Epithelial cell of proximal tubule (primary cell): ENCODE measurements at places on chromosomes 12 and 14. TPM values are rescaled to one million over a fixed set of nuclear protein-coding genes. Genes with fewer than 3 reads are reported as not detected.

GRCh38 chr12:32302218-32303173 lies 96.9 kb upstream of the FGD4 start:
- no peak for DNase-seq

The SIX1 gene
- total RNA-seq, result 4.6 and 6.5 TPM in 2 replicates

The KCNA5 gene
- not detected in 2 replicates for total RNA-seq

GRCh38 chr12:26378711-26379110 lies 183.3 kb downstream of the SSPN start:
- no peak for DNase-seq

DNA sequence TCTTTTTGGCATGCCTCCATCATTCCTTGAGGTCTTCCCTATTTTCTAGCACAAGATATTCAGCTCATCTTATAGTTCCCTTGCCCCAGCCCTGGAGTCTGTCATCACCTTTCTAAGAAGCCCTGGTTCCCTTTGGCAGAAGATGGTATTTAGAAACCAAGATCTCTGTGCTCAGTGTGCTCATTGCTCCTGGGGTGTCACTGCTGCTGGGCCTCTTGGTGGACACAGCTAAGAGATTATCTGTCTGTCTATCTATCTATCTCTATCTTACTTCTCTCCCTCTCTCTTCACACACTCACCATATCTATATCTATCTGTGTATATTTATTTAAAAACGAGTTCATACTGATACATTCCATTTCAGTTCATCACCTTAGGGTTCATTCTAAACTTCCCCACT lies 67.2 kb downstream of the DAO start:
- DNase-seq, result no peak

GRCh38 chr12:51067771-51068170 lies 15.6 kb downstream of the CSRNP2 start:
- no peak for DNase-seq

DNA sequence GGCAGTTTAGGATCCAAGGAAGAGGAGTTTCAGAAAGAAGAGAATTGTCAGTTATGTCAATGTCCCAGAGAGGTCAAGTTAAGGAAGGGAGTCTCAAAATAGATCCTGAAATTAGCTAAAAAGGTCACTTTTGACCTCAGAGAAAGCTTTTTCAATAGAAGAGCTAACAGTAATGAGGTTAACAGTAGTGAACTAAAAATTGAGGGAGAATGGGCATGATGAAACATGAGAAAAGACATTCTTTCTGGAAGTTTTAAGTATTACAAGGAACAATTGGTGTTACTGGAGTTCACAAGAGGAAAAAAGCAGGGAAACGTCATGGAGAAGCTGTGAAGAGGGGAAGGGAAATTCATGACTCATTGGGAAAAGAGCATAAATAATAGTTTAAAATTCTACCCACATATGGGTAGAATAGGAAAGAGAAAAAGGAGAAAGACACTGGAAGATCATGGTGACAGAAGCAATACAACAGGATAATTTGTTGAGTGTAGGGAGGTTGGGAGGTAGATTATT lies 381.2 kb upstream of the FAR2 start:
- no peak for DNase-seq

The GSG1 gene
- total RNA-seq, result 0.75 and 1.2 TPM in 2 replicates

GRCh38 chr12:12266389-12266872 lies 413 bp downstream of the LRP6 start:
- no peak for DNase-seq

DNA sequence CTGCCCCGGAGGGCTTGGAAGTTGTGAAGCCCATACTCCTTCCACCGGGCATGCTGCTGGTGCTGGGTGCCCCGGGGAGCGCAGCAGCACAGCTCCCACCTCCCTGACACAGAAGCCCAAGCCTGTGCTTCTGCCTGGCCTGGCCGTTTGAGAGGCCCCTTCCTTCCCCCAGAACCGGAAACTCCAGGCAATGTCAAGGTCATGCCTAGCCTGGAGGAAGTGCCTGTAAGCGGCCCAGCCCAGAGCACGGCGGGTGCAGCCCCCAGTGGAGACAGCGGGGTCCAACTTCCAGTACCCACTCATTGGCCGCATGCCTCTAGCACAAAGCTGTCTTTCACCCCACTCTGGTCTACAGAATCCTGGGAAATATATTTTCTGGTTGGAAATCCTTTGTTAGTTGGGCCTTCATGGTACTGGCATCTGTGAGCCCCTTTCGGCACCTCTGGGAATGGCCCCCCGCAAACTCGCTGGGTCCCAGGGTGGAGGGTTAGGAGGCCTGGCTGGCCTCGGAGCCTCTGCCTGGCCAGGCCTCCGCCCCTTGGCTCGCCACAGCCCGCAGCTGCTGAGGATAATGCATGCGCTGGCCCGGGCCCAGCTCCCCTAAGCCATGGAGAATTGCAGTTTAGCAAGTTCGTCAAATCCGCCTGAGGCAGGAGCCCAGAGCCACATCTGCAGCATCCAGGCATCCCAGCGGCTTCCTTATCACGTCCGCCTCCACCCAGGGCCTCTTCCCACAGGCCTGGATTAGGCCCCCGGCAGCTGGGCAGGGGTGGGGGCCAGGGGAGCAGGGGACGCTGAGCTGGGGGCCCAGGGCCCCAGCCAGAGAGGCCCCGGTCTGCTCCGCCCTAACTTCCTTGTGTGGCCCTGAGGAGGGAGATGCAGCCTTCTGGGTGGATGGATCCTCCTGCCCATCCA lies 48.9 kb upstream of the DLK1 start:
- DNase-seq, result no peak

The ANO4 gene
- 0.07 and 0.86 TPM in 2 replicates for total RNA-seq

- no peak for DNase-seq
Observed at GRCh38 chr12:93978553-93978952, 169.8 kb upstream of the PLXNC1 start.

- no peak for DNase-seq
Observed at GRCh38 chr14:22646570-22647254, 2.6 kb upstream of the OR6J1 start.

The CLEC1B gene
- total RNA-seq, result not detected in 2 replicates

DNA sequence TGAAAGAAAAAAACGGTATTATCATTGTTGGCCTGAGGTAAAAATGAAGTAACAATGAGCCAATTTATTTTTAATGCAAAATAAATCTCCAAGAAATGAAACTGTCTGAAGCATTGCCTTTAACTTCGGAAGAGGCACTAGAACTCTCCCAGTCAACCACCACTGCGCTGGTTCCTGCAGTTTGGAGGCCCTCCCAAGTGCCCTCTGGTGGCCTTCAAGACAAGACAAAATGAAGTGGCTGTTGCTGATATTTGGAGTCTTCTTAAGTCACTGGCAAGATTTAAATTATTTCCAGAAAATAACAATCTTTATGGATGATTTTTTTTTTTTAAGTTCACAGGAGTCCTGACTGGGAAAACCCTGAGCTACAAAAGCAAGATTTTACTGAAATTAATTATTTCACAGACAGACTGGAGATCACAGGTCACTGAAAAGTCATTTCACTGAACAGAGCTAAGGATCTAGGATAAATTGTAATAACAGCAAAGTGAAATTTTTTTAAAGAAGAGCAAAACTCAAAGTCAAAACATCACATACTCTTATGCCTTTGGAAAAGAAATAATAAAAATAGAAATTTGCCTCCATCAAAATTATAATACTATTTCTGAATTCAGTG lies 58.2 kb downstream of the DICER1 start:
- no peak for DNase-seq

- no peak for DNase-seq
Observed at GRCh38 chr12:129195081-129195480, 341.8 kb downstream of the GLT1D1 start.

The TCP11L2 gene
- 2.4 and 2.9 TPM in 2 replicates for total RNA-seq

DNA sequence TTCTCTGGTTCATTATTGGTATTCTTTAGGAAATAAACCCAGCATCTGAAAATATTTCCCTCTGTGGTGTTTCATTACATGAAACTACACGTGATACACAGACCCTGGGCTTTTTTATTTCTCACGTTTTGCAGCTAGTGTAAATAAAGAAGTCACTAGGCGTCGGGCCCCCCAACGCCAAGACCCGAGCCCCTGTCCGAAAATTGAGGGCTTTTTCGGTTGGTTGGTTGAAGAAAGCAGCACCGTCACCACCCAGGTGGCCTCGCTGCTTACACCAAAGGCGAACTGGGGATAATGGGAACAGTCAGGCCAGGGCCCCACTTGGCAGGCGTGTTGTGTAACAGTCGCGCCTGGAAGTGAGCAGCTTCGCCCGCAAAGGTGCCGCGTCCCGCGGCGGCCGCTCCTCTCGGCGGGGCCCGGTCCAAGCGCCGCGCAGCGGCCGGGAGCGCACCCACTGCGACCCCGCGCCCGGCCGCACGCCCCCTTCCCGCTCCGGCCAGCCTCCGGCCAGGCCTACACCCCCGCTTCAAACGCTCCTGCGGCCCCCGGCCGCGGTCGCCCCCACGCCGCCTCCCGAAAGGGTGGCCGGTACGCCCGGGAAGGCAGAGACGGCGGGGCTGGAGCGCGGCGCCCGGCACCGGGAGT lies 1.2 kb downstream of the DUSP16 start:
- DNase-seq, result no peak

DNA sequence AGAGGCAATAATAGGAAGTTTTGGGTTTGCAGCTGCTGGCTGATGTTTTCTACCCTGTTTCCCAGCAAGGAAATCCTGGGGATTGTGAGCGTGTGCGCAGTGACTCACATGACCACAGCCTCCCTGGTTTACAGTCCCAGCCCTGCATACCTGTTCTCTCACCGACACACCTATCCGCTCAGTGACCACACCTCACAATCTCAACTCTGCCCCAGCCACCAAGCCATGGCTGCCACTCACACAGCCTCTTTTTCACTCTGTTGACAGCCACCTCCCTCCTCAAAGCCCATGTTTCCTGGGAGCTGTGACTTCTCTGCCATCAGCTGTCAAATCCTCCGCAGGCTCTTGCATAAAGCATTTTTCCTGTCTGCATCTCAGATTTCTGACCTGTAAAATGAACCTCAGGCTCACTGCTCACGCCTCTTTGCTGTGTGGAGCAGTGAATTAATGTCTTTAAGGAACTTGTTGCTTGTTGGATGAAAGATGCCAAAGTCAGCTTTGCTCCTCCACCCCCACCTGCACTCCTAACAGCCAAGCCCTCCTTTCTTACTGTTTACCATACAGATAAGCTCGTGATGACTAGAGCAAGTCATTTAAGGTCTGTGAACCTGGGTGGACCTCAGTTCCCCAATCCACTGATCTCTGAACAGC lies 43.5 kb downstream of the B4GALNT3 start:
- no peak for DNase-seq

- no peak for DNase-seq
Observed at GRCh38 chr14:68243450-68244010, 424.0 kb downstream of the RAD51B start.

- no peak for DNase-seq
Observed at GRCh38 chr12:38328306-38328895, 11.8 kb downstream of the ALG10B start.

GRCh38 chr12:4564818-4565217 lies 2.8 kb downstream of the DYRK4 start:
- DNase-seq, result no peak

The HSPB8 gene
- total RNA-seq, result 18.6 and 32.3 TPM in 2 replicates

The GMFB gene
- 55.7 and 93.1 TPM in 2 replicates for total RNA-seq

GRCh38 chr12:95574799-95575452 lies 23.6 kb upstream of the USP44 start:
- no peak for DNase-seq
